Stimulated activated CD8-positive, alpha-beta memory T cell treated with anti-CD3 and anti-CD28 coated beads, Interleukin-15, amount 100 ng/mL, for 4 hours (primary cell): ENCODE measurements at places on chromosomes 2 and 18.

DNA sequence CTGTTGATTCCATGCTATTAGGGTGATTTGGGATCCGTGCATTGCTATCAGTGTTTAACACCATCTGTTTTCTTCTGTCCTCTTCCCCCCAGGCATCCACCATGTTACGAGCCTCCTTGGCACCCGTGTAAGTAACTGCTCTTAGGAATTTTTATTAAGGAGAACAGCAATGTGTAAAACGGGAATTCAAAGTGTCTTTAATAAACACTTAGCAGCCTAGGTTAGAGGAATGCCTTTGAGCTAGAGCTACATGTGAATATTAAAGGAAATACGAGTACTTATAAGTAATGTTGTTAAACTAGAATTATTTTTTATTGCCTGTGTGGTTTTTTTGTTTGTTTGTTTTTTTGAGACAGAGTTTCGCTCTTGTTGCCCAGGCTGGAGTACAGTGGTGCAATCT is 58.1 kb downstream of the ARMC9 start:
- DNase-seq: no peak

DNA sequence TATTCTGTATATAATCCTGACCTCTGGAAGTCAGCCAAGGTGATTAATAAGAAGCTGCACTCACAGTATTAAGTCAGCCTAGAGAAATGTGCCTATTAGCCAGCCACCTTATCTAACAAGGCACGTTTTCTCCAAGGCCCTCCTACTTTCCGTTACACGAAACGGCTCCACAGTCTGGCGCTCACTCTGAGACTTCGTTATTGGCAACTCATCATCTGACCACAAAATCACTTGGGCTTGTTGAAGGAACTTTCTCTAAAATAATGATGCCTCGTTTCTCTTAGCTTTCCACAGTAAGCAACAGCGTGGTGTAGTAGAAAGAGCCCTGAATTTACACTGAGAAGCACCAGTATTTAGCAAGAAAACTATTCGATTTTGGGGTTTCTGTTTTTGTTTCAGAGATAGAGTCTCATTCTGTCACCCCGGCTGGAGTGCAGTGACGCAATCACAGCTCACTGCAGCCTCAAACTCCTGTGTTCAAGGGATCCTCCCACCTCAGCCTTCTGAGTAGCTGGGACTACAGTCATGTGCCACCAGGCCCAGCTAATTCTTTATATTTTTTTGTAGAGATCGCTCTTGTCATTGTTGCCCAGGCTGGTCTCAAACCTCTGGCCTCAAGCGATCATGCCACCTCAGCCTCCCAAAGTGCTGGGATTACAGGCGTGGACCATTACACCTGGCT is 53.6 kb upstream of the SLC14A1 start:
- no peak for DNase-seq

DNA sequence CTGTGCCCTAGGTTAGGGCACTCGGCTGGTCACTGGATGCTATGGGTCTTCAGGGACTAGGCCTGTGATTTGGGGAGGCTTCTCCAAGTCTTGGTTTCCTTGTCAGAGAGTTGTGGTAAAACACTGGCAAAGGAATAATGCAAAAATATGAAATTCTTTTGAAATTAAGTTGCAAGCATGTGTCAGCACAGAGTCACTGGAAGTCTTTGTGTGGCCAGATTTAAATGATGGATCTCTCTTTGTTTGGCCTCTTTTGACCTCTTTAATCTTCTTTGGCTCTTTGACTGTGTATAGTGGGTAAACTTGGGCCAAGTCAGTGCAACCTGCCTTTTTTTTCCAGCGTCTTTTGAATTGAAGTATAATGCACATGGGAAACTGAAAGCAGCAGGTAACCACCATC is 12.1 kb downstream of the HK2 start:
- DNase-seq: no peak

- no peak for DNase-seq
Measured at GRCh38 chr2:237298151-237299118, 115.5 kb downstream of the COL6A3 start.

DNA sequence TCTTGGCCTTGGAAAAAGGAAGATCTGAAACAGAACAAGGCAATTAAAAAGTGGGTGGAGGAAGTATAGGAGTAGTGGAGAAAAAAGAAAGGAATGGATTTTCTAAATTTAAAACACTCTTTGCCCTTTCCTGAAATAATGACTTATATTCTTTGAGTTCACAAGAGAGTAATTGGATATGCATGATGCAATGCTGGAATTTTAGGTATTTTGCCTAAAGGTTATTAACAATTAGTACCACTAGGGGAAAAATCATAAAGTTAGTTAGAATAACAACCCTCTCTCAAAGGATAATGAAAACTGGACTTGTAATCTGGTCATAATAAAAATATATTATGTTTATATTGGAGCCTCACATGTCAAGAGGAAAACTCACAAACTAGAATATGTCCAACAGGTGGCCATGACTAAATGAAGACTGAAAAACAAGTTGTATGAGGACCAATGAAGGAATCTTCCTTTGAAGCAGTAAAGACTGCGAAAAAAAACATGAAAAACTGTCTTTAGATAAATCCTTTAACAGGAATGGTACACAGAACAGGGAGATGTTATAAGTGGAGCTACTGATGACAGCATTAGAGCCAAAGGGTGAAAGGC is 281.8 kb downstream of the NCKAP5 start:
- DNase-seq: no peak
